ENCODE measurements at places on chromosomes 1 and 21. TPM values are rescaled to one million over a fixed set of nuclear protein-coding genes. Genes with fewer than 3 reads are reported as not detected.
A peak's percentile ranks its signal among the peaks of the same experiment; 100 is the strongest.

DNA sequence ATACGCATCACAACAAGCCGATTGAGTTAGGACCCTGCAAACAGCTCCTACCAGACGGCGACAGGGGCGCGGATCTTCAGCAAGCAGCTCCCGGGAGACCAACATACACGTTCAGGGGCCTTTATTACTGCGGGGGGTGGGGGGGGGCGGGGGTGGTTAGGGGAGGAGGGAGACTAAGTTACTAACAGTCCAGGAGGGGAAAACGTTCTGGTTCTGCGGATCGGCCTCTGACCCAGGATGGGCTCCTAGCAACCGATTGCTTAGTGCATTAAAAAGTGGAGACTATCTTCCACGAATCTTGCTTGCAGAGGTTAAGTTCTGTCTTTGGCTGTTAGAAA lies 162.0 kb downstream of the RUNX1 start:
- no peak for DNase-seq

- no peak for DNase-seq
Measured at GRCh38 chr1:72830606-72831390, 548.5 kb upstream of the NEGR1 start.

DNA sequence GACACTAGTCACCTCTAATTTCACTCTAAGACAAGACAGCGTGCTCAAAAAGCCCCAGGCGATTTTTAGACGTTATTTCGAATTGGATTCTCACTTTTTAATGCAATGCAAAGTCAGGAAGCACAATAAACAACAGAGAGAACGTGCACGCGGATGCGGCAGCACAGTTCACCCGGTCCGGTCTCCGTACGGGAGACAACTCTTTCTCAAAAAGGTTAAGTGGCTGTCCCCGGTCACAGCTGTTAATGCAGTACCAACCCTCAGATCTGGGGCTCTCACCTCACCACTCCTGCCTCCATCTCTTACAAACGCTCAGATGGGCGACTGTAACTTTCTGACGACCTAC lies 1.2 kb downstream of the HP1BP3 start:
- DNase-seq: no peak

- peak; percentile 65 for DNase-seq
Measured at GRCh38 chr1:180382326-180383115, 119.9 kb downstream of the ACBD6 start.

DNA sequence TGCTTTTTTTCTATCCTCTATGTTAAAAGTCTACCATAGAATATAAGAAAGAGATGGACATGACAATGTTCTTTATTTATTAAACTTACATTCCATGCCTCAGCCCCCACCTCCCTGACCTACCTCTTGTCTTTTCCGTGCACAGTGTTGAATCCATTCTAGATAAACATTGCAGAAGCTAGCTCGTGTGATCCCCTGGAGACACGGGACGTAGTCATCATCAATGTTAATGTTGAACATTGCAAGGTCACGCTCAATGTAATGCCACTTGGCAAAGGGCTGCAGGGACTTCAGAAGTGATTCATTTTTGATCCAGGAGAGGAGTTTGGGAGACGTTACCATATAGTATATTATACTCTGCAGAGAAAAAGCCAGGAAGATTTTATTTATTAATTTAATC lies 66.4 kb downstream of the NTPCR start:
- DNase-seq: no peak

DNA sequence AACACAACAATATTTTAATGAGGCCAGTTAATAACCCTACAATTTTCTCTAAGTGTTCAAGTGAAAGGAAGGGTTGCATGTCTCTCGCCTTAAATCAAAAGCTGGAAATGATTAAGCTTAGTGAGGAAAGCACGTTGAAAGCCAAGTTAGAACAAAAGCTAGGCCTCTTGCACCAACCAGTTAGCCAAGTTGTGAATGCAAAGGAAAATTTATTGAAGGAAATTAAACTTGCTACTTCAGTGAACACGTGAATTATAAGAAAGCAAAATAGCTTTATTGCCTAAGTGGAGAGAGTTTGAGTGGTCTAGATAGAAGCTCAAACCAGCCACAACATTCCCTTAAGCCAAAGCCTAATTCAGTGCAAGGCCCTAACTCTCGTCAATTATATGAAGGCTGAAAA lies 135.6 kb downstream of the DUSP10 start:
- no peak for DNase-seq

DNA sequence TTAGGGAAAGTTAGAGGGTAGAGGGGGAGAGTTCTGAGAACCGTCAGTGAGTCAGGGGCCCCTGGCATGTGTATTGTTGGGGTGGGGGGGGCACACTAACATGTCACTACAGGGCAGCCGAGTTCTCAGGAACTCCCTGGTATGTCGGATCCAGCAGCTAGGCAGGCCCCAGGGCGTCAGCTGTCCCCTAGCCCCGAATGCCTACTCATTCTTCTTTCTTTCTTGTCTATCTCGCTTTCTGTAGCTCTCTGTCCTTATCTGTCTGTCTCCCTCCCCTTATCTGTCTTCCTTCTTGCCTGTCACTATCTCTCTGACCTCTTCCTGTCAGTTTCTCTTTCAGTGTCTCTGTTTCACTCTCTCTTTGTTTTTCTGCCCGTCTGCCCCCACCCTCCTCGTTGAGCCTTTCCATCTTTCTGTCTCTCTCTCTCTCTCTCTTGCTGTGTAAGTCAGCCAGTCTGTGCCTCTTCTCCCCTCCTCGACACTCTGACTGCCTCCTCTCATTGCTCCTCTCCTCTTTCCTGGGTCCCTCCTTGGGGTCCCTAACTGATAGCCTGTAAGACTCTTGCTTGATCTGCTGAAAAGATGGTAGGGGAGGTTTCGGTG lies 2.4 kb downstream of the NTRK1 start:
- no peak for DNase-seq

- DNase-seq: no peak
Measured at GRCh38 chr1:10529765-10530164, 55.0 kb downstream of the PEX14 start.

DNA sequence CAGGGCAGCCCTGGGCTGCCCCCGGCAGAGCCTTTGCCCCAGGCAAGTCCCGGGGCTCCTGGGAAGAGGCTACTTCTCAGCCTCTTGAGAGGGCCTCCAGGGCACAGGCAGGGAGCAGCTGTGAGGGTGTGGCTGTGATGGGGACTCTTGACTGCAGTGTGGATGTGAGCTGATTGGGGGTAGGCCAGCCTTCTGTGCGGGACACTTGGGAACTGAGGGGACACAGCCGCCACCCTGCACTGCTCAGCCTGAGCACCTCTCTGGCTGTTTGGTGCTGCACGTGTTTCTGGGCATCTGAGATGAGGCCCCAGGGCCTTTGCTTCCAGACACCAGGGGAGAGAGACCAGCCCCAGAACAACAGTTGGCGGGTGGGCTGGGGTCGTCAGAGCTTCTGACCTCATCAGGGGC lies 62.1 kb downstream of the SKI start:
- no peak for DNase-seq

DNA sequence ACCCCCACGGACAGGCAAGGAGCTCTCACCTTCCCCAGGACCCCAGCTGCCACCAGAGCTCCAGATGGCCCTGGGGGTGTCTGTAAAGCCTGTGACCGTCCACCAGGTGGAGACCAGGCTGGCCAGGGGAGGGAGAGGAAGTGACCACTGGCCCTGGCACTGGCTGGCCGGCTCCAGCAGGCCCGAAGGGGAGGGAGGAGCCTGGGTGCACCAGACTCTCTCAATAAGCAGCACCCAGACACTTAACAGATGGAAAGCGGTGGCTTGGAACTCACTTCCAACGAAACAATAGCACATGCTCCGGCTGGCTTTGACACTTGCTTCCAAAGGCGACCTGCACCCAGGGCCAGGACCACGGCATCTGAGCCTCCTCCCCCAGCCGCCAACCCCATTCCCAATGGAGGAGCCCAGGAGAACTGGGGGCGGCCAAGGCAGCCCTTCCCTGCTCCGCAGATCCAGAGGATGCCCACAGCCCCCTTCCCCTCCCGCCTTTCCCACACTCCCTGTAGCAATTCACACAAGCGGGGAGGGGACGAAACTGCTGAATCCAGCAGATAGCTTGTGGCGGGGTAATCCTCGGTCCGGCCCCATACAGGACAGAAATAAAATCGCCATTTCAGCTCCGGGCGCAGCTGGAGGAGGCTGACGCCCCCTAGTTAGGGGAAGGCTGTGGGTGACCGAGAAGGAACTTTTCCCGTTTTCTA lies 742 bp upstream of the PDE9A start:
- no peak for DNase-seq

GRCh38 chr1:212967801-212968200 lies 17.5 kb downstream of the VASH2 start:
- peak; percentile 48 for DNase-seq

GRCh38 chr21:14076143-14076806 lies 134.5 kb downstream of the LIPI start:
- no peak for DNase-seq

- peak; percentile 26 for DNase-seq
Measured at GRCh38 chr1:55215194-55216021, at the start of gene USP24. TSS of gene USP24 (minus strand) at chr1:55215364. CDS start at chr1:55215113, 251 bp downstream.

- DNase-seq: no peak
Measured at GRCh38 chr21:32015461-32016139, 142.8 kb downstream of the HUNK start.

GRCh38 chr1:190479050-190479397 lies 1.4 kb upstream of the BRINP3 start:
- DNase-seq: no peak

DNA sequence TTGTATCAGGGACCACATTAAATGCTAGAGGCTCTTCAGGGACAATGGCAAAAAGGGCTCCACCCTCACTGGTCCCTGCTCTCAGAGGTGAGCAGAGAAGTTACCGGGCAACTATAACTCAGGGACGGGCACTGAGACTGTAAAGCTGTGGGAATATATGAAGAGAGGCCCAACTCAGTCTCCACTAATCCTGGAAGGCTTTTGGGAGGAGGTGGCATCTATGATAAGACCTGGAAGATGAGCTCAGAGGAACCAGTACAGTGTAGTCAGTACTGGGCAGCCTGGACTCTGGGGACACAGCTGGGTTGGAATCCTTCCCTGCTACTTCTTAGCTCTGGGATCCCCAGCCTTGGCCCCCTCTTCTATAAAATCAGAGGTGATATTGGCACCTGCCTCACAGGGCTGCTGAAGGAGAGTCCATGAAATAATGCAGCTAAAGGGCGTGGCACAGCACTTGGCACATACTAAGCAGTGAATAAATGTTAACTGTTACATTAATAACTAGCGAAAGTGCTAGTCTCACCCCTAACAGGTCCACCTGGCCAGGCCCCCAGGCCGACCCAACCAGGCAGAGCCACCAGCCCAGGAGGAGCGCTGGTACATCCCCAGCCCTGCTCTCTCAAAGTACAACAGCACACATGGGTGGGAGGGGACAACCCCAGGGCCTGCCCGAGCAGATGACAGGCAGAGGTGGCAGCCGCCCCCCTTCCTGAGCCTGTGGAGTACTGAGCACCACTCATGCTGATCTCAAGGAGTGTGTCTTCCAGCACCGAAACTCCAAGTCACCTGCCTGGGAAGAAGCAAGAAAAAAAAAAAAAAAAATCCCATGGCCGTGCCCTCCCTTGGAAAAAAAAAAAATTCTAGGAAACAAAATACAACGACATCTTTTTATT lies 62.7 kb downstream of the CASZ1 start:
- DNase-seq: no peak

GRCh38 chr1:111690306-111690617 lies 48.9 kb downstream of the INKA2 start:
- peak; percentile 83 for DNase-seq

DNA sequence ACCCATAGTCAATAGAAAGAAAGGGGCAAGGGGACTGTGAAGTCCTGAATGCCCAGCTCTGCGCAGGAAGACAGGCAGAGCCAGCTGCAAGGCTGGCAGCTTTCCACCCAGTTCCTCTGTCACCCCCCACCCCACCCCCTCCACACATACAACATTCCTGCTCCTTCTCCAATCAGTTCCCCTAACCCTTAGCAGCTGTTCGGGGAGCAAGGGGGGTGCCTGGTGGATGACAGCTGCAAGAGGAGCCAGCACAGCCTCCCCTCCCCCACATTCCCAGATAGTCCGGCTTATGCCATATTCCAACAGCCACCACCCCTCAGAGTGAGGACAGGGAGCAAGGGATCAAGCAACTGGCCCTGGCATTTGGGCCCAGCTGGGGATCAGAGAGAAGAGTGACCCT lies 9.7 kb downstream of the ARHGEF2 start:
- DNase-seq: no peak

GRCh38 chr1:195236991-195237889 lies 1371.0 kb downstream of the KCNT2 start:
- DNase-seq: no peak

DNA sequence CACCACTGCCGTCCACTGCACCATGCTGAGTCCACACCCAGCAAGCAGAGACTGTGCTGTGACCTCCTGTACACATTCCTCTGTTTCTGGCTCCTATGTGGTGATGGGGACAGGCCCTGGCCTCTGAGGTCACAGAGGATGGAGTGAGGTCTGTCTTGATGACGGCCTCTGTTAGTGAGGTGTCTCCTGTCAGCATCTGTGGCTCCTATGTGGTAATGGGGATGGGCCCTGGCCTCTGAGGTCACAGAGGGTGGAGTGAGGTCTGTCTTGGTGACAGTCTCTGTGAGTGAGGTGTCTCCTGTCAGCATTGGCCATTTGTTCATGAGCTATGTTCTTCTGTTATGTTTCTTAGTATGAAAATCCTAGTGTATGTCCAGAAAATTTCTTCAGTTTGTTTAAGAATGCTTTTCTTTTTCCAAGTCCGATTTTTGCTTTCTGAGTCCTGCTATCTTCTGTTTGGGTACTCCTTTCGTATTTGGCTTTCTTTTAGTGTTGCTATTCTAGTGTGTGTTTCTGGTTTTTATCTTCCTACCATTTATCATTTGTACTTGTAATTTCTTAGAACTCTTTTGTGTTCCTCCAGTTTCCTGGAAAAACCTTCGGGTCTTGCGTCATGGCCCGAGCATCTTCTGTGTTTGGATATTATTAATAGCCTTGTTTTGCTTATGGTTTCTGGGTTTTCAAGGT lies 13.4 kb downstream of the SNAP47 start:
- DNase-seq: no peak

DNA sequence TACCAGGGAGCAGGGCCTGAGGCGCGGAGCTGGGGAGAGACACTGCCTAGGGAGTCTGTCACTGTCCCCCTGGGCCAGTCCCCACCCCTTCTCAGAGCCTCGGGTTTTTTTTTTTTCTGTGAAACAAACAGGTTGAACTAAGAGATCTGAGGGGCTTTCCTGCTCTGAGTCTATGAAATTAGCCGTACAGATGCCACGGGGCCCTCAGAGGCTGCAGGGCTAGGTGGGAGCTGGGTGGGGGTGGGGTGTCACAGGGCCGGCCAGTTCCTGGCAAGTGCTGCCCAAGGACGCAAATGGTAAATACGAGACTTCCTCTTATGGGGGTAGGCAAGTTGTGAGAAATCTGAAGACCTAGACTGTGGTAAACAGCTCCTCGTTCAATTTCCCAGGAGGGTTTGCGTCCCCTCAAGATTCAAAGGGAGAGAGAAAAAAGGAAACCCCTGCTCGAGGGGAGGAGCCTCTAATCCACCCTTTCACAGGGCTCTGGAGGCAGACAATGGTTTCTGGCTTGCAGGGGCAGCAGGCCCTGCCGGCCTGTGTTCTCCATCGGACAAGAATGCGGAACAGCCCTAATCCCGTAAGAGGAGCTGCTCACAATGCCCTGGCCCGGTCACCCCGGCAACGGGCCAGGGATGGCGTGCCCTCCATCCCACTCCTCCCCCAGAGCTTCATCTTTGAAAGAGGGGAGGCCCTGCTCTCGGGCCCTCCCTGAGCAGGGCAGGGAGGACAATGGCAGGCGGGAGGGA lies 7.8 kb downstream of the NUAK2 start:
- DNase-seq: peak; percentile 54

GRCh38 chr1:230957580-230957989 lies 21.1 kb downstream of the TTC13 start:
- no peak for DNase-seq

The TCHH gene
- 0.05 TPM for total RNA-seq

The RHD gene
- not detected for total RNA-seq

The NPL gene
- 1.2 TPM for total RNA-seq

The GSTM1 gene
- 43.4 TPM for total RNA-seq

The CD1D gene
- not detected for total RNA-seq

The MYOCOS gene
- total RNA-seq: not detected

The LRRC40 gene
- total RNA-seq: 11.6 TPM

The LCE1A gene
- not detected for total RNA-seq

All from HFFc6 (cell line).